ENCODE measurements at places on chromosomes 1 and 21.

- DNase-seq: no peak
Observed at GRCh38 chr21:28632755-28633408, 359.8 kb downstream of the LTN1 start.

GRCh38 chr1:83024251-83024767 lies 974.6 kb downstream of the TTLL7 start:
- DNase-seq: no peak

- no peak for DNase-seq
Observed at GRCh38 chr1:156923670-156924477, 3.4 kb downstream of the LRRC71 start.

DNA sequence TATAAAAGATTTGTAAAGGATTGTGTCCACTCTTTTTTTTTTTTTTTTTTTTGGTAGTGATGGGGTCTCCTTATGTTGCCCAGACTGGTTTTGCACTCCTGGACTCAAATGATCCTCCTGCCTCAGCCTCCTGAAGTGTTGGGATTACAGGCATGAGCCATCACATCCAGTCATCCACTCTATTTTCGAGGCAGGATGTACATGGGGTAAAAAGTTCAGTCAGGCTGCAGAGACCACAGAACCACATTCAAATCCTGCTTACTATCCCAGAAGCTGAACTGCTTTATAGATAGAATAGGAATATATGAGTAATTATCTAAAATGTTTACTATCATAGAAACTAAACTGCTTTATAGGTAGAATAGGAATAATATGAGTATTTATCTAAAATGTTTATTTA lies 26.0 kb upstream of the KCNK2 start:
- no peak for DNase-seq

DNA sequence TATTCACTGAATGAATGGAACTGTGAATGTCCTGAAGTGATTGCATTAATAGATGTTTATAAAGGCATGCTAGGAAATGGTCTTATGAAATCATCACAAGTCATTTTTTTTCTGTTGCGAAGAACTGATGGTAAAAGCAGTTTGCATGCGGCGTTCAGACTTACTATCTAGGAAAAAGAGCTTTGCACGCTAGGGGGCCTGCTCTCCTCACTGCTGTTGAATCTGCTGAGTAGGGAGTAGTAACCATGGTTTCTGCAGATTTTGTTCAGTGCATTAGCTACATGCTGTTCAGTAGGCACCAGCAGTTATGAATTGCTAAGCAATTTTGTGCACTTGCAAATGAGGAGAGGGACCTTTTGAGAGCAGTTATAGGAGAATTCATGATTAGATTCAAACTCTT lies 57.9 kb downstream of the CENPF start:
- DNase-seq: no peak

GRCh38 chr1:242554577-242554976 lies 30.1 kb upstream of the PLD5 start:
- no peak for DNase-seq

GRCh38 chr21:39094847-39095579 lies 88.2 kb downstream of the PSMG1 start:
- no peak for DNase-seq

DNA sequence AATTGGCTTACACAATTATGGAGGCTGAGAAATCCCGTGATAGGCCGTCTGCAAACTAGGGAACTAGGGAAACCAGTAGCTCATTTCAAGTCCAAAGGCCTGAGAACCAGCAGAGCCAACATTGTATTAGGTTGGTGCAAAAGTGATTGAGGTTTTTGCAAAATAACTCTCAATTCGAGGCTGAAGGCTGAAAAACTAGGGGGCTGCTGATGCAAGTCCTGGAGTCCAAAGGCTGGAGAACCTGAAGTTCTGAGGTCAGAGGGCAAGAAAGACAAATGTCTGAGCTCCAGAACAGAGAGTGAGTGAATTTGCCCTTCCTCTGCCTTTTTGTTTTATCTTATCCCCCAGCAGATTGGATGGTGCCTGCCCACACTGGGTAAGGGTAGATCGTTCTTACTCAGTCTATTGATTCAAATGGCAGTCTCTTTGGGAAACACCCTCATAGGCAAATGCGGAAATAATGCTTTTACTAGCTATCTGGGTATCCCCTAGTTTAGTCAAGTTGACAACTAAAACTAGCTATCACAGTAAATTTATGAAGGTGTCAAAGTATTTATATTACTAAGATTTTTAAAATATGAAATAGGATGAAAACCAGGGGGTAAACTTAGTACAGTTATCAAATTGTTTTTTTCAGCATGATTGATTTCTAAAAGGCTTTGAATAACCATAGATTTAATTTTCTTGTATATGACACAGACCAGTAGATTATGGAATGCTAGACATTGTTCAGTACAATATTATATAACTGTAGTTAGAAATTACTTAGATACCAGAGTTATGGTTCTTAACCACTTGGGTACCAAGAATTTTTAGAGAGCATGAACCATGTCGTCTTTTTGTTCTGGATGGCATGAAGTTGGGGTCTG lies 15.4 kb downstream of the RABGAP1L start:
- DNase-seq: no peak

GRCh38 chr1:177858332-177858821 lies 111.5 kb downstream of the SEC16B start:
- no peak for DNase-seq

- DNase-seq: no peak
Observed at GRCh38 chr1:17605582-17606344, 66.3 kb downstream of the ARHGEF10L start.

DNA sequence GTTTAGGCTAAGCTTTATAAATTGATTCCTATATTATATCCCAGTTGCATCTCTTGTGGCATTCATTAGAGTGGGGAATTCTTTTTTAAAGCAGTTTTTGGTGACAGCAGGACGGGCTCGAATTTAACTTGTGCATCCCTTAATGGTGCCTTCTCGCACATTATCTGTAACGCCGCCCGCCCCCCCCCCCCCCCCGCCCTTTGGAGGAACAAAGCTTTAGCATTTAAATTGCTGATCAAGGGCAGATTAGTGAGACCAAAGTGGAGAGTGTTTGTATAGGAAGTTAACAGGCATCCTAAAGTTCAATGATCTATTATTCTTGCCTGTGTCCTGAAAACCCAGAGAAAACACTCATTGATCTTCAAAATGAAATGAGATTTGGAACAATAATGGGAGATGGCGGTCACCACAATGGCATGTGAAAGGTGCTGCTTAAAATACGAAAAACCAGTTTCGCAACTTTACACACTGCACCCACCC lies 2.2 kb downstream of the LMO4 start:
- no peak for DNase-seq

- no peak for DNase-seq
Observed at GRCh38 chr1:153916297-153916696, 6.5 kb downstream of the GATAD2B start.

DNA sequence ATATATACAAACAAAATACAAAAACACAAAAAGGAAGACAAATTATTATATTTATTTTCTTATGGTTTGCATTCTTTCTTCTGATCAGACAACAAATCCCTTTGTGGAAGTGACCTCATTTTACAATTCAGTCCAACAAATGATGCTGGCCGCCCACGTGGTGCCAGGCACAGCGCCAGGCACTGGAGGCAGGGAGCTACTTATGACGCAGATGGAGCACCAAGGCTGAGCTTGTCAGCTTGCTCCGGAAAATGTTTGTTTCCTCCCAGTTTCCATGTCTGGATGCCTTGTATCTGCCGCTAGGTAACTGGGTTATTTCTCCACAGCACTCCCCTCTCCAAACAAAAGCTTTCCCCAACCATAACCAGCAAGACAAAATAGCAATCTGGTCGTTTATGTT lies 30.7 kb upstream of the CD34 start:
- DNase-seq: no peak

GRCh38 chr1:42380586-42381279 lies at the start of gene RIMKLA:
RIMKLA (plus strand) TSS chr1:42380792; CDS start chr1:42380935, 143 bp downstream.
- DNase-seq: peak; percentile 53

DNA sequence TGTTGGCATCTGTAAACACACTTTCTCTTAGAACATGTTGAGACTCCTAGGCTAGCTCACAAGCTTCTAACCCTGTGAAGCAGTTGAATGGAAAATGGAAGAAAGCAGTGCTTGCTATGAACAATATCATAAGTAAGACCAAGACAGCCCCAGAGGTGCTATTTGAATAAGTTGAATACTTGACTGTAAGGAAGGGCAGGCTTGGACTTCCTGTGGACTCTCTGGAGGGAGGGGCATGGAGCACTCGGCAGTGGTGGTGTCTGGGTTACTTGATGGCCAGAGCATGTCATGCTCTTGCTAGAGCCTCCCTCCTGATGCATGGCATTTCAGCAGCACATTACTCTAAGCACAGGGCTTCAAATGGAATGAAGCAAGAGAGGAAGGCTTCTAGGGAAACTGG lies 60.0 kb downstream of the MRPS6 start:
- DNase-seq: no peak

DNA sequence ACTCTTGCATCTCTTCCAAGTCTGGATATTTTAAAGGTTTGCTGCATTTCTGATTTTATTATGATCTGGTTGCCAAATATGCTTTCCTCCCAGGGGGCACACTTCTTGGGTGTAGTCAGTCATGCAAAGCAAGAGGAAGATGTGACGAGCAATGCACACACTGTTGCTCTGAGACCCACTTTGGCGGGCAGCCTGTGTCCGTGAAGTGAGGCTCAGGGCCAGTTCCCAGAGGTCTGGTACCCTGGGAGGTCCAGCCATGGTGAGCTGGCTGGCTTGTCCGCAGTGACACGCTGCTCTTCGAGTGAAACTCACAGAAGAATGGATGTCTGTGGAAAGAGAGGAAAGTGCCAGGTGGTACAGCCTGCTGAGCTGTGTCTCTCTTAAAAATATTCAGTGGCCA lies 52.8 kb upstream of the EDN2 start:
- no peak for DNase-seq

DNA sequence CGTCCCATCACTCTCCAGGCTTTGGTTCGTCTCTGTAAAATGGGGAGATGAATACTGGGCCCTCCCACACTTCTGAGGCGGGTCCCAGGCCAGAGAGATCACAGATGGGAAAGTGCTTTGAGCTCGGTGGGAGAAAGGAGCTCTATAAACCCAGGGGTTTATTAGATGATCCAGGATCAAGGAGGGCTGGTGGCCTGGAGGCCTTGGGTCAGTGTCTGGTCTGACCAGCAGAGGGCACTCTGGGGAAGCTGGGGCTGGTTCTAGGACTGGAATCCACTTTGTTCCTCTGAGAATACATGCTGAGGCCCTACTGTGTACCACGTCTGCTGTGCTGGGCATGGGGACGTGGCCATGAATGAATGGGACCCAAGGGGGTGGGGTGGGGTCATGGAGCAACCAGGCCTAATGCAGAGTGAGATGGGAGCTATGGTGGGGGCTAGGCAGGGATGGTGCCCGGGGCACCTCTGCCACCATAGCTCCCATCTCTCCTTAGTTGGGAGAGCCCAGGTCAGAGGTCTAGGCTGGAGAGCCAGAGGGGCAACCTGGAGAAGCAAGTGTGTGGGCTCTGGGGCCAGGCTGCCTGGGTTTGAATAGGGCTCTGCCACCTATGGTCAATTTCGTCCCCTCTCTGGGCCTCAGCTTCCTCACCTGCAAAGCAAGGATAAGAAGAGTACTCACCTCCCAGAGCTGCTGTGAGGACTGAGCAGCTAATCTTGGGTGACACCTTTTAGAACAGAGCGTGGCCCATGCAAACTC lies 9.0 kb upstream of the FAM131C start:
- DNase-seq: peak; percentile 5

GRCh38 chr21:39611551-39612190 lies 1.1 kb upstream of the B3GALT5 start:
- DNase-seq: no peak

DNA sequence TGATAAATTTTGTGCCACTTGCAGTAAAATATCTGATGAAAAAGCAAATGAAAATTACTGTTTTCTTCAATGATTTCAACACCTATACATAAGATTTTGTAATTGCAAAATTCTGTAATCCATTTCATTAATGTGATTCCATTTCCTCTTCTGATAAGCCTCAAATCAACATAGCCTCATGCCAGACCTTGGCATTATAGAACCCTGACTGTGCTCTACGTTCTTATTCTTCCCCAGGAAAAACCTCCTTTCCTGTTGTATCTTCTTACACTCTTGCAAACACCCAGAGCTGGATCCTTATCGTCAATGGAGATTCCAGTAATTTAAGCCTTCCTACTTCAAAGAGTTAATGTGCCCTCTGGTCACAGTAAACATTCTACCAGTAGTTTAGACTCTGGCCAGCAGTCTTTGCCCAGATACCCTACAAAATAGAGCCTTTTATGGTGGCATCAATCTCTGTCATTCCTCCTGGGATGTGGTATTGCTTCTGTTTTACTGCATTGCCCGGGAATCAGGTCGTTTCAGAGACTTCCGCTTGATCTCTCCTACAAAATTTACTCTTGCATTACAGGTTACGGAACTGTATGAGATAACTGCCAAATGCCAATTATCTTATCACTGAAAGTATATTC lies 48.5 kb upstream of the CHRM3 start:
- DNase-seq: no peak

GRCh38 chr1:155529109-155529508 lies 33.5 kb downstream of the ASH1L start:
- DNase-seq: no peak

DNA sequence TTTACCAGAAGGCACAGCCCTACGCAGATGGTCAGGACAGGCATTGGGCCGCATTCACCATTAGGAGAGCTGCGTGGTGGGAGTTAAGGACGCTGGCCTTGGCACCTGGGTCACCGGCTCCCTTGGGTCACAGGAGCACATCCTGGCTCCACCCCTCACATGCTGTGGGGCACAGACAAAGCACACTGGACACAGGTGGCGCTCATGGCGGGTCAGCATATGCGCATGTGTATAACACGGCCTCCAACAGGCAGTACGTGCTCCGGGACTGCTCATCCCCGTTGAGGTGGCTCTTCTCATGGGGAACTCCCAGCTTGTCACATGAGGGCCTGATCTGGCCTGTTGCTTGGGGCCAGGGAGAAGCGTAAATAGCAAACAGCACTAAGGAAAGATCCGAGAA lies 25.0 kb downstream of the PGBD5 start:
- no peak for DNase-seq

DNA sequence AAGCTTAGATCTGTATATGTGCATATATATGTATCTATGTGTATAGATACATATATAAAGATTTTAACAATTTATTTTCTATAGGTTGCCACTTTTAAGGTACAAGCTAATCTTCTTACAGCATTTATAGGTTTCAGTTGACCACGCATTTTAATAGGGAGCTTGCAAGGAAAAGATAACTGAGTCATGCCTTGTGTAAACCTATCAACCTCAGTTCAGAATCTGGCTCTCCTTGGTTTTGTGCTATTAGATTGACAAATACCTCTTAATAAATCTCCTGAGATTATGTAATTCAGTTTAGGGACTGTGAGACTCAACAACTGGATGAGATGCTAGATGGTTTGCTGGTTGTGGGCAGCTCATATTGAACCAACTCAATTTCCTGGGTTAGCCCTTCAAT lies 114.7 kb upstream of the SERBP1 start:
- DNase-seq: no peak

- DNase-seq: no peak
Observed at GRCh38 chr21:42463861-42464515, 32.0 kb downstream of the RSPH1 start.

GRCh38 chr21:16330082-16330907 lies 600.5 kb downstream of the USP25 start:
- DNase-seq: peak; percentile 7

GRCh38 chr1:110928191-110928590 lies 35.5 kb downstream of the LRIF1 start:
- DNase-seq: no peak

All from NCI-H2081 treated with DMSO at 0.1 percent for 48 hours (cell line).